ENCODE measurements at places on chromosomes 16 and 17. TPM values are rescaled to one million over a fixed set of nuclear protein-coding genes. Genes with fewer than 3 reads are reported as not detected.

Gene GAS2L2
- total RNA-seq = 0.43 TPM

Gene CTF1
- 0.16 TPM for total RNA-seq

Gene PDIA2
- total RNA-seq = not detected

DNA sequence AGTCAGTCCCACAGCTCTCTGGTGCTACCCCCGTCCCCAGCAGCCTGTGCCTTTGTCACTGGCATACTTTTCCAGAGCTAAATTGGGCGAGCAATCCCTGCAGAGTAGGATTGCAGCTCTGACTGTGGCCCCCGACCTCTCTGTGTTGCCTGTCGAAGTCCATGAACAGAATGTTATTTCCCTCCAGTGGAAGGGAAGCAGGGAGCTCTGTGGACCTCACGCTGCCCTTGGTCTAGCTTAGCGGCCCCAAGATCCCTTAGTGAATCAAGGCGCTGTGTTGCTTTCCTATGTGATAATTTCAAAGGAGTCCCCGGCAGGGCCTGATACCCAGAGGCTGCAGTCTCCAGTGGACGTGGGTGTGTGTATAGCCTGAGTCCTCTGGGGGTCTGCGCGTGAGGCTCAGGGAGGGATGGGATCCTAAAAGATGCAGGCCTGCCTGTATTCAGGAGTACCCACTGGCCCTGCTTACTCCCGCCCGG lies 15.5 kb upstream of the CD300A start:
- no peaks in the 10 kb centered on the region for H3K36me3 ChIP-seq
- no peak for DNase-seq
- no peak overlapping the region for H3K4me3 ChIP-seq
- peaks cover 6% of the 10 kb centered on the region for H3K4me1 ChIP-seq

DNA sequence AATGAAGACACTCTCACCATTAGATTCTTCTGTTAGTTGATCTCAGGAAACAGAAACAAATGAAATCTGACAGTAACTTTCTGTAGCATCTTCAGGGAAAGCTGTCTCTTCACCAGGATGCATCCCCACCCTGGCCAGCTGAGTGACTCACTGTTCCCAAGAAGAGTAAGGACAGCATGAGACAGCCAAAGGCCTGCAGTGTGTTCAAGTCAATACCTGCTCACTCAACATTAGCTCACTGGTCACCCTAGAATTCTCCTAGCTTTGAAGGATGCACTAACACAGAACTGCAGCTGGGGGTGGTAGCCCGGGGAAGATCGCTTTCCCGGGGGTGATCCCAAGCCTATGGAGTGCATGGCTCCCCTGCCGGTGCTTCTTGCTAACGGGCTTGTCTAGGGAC lies 28.2 kb upstream of the CLEC18B start:
- H3K4me3 ChIP-seq = no peak overlapping the region
- no peak for DNase-seq
- peaks cover 5% of the 10 kb centered on the region for H3K36me3 ChIP-seq
- H3K27me3 ChIP-seq = no peaks in the 10 kb centered on the region
- H3K27ac ChIP-seq = peak overlapping the region; percentile 18
- no peaks in the 10 kb centered on the region for H3K4me1 ChIP-seq

Gene ARL5C
- not detected for total RNA-seq

DNA sequence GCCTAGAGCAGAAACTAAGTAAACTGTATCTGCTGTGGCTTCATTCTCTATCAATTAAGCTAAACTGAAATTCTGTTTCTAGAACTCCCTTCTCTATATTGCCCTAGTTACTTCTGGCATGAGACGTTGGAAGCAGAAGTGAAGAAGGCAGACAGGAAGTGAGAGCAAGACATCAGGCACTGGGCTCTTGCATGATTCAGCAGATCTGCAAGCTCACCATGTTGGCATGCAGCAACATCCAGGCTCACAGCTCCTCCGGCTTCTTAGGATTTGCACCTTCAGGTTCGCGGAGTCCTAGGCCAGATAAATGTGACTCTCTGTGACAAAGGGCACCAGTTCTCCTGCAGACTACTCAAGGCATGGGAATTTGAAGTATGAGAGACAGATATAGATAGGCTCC lies 148.3 kb downstream of the CDH8 start:
- no peak overlapping the region for H3K4me3 ChIP-seq
- DNase-seq = no peak
- H3K4me1 ChIP-seq = no peaks in the 10 kb centered on the region
- H3K36me3 ChIP-seq = no peaks in the 10 kb centered on the region
- H3K27me3 ChIP-seq = no peaks in the 10 kb centered on the region
- H3K27ac ChIP-seq = no peak overlapping the region

DNA sequence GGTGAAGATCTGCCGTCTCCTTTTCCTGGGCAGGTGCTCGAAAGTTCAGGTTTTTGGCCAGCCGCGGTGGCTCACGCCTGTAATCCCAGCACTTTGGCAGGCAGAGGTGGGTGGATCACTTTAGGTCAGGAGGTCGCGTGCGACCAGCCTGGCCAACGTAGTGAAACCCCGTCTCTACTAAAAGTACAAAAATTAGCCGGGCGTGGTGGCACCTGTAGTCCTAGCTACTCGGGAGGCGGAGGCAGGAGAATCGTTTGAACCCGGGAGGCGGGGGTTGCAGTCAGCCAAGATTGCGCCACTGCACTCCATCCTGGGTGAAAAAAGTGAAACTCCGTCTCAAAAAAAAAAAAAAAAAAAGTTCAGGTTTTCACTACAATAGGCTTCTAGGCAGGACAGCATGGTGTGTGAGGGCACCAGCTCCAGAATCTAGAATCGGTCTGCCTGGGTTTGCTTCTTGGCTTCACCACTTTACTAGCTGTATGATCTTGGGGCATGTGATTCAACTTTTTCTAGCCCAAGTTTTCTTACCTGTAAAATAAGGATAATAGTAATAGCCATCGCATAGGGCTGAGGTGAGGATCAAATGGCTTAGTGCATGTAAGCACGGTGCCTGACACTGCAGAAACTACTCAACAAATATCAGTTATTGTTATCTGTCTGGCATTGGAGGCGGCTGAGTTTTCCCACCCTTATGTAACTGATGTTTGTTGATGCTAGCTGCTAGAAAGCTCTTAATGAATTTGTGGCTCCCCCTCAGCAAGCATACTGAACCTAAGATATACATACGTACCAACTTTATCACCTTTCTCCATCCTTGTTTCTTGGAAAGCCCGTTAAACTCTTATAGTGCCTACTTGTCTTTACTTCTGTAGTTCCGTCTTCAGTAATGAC lies 1.3 kb downstream of the PSMD12 start:
- peak overlapping the region; percentile 91 for H3K27ac ChIP-seq
- peak overlapping the region; percentile 90 for H3K4me3 ChIP-seq
- H3K36me3 ChIP-seq = peaks cover 43% of the 10 kb centered on the region
- DNase-seq = no peak

- no peak overlapping the region for H3K4me3 ChIP-seq
- no peaks in the 10 kb centered on the region for H3K4me1 ChIP-seq
- H3K36me3 ChIP-seq = no peaks in the 10 kb centered on the region
- no peak for DNase-seq
- no peak overlapping the region for H3K27ac ChIP-seq
These were observed 97.2 kb upstream of the GSE1 start for GRCh38 chr16:85515830-85516397.

- H3K27me3 ChIP-seq = no peaks in the 10 kb centered on the region
- H3K4me1 ChIP-seq = peaks cover 89% of the 10 kb centered on the region
- peaks cover 39% of the 10 kb centered on the region for H3K36me3 ChIP-seq
- peak overlapping the region; percentile 66 for H3K4me3 ChIP-seq
- DNase-seq = peak; percentile 68
These were observed 5.4 kb downstream of the PGS1 start for GRCh38 chr17:78383725-78384471.

- H3K4me1 ChIP-seq = peaks cover 46% of the 10 kb centered on the region
- DNase-seq = peak; percentile 81
- peak overlapping the region; percentile 100 for H3K4me3 ChIP-seq
- peaks cover 6% of the 10 kb centered on the region for H3K27me3 ChIP-seq
These were observed 290 bp downstream of the TLCD1 start for GRCh38 chr17:28725660-28726225.

GRCh38 chr16:50708373-50709060 lies 15.1 kb downstream of the NOD2 start:
- H3K27me3 ChIP-seq = no peaks in the 10 kb centered on the region
- no peak for DNase-seq
- peaks cover 19% of the 10 kb centered on the region for H3K36me3 ChIP-seq
- H3K27ac ChIP-seq = peak overlapping the region; percentile 79
- H3K4me1 ChIP-seq = peaks cover 26% of the 10 kb centered on the region

- peaks cover 3% of the 10 kb centered on the region for H3K36me3 ChIP-seq
- H3K4me3 ChIP-seq = no peak overlapping the region
- no peak overlapping the region for H3K27ac ChIP-seq
These were observed 13.4 kb downstream of the RPTOR start for GRCh38 chr17:80558046-80558445.

DNA sequence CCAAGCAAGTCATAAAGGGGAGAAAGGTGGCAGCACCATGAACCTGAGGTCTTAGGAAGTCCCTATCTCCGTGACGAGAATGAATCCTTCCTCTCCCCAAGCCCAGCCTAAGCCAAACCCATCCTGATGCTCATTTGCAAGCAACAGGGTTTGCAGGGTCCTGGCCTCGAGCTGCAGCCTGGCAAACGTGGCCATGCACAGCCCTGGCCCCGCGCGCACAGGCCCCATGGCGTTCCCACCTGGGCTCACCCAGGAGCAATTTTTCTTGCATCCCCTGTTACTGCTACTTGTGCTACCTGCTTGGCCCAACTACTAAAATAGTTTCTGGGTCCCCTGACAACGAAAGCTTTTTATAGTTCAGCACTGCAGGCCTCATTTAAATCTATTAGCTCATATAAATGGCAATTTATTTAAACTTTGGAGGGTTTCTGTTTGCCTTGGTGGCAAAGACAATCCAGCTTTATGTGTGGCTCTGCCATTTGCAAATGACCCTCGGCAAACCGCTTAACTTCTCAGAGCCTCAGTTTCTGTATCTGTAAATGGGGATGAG lies 141.5 kb downstream of the C16orf78 start:
- no peak overlapping the region for H3K27ac ChIP-seq
- no peaks in the 10 kb centered on the region for H3K27me3 ChIP-seq

DNA sequence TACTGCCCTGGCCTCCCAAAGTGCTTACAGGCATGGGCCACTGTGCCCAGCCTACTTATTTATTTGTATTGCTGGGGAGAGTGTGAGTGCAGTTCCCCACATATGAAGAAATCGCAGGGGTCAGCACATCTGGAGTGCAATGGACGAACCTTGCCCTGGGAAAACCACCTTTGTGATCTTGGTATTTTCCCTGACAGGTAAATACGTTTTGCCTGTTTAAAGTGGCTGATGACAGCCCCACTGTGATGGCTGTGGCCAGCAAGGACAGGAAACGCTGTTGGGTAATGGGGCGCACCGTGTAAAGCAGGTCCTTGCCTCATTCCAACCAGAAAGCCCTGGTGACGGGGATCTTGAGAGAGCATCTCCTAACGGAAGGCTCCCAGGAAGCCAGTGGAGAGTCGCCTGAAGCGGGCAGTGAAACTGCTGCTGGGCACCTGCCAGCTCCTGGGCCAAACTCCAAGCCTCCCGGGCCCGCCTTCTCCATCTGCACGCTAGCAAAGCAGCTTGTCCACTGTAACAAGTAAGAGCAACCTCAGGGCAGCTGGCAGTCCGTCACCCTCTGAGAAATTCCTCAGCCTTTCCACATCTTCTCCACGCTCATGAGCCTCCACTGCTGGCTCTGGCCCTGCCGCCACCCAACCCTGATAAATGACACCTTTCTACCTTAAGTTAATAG lies 17.5 kb downstream of the EMC8 start:
- no peak for DNase-seq
- no peak overlapping the region for H3K27ac ChIP-seq
- peaks cover 24% of the 10 kb centered on the region for H3K36me3 ChIP-seq
- peaks cover 2% of the 10 kb centered on the region for H3K4me1 ChIP-seq
- no peak overlapping the region for H3K4me3 ChIP-seq
